ENCODE measurements at places on chromosomes 5 and 9.
A peak's percentile ranks its signal among the peaks of the same experiment; 100 is the strongest.

DNA sequence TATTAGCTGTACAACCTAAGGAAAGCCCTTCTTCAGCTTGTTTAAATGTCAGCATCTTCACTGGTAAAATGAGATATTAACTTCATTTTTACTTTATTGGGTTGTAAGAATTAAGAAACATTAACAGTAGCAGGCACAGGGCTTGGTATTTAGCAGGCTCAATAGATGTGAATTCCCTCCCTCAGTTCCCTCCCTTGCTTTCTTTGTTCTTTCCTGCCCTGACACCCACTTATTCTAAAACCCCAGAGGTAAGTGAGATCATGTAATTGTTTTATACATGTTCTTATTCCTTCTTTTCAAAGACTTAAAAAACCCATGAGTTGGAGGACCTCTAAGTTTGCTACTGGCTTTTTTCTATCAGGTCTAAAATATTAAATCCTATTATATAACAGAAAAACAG is 73.3 kb upstream of the IFNK start:
- no peak for DNase-seq

DNA sequence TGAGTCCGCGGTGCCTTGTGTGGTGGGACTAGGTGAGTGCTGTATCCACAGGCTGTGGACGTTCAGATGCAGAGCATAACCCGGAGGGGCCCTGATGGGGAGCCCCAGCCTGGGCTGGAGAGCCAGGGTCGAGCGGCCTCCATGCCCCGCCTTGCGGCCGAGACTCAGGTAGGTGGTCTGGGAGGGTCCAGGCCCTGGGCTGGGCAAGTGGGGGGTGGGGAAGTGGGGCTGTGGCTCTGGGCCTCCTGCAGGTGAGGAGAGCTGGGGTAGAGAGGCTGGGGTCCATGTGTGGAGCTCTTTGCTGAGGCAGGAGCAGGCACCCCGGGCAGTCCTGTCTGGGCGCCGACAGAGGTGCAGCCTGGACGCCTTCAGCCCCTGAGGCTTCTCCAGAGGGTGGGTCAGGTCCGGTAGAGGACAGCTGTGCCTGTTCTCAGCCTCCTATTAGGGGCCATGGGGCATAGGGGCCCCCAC is 241.1 kb downstream of the CACNA1B start:
- no peak for DNase-seq

DNA sequence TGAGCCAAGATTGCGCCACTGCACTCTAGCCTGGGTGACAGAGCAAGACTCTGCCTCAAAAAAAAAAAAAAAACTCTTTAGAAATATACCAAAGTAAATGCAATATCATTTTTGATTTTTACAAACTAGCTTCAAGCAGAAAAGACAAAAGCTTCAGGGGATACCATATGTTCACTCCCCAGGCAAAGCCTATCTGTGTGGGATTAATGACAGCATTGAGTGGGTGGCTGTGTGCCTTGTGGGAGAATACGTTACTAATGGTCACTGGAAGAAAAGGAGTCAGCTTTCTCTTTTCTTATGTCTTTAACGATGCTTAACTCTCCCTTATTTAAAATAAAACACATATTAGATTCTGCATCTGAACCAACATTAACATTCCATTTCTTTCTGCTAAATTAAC is 1.9 kb downstream of the PCA3 start:
- no peak for DNase-seq

DNA sequence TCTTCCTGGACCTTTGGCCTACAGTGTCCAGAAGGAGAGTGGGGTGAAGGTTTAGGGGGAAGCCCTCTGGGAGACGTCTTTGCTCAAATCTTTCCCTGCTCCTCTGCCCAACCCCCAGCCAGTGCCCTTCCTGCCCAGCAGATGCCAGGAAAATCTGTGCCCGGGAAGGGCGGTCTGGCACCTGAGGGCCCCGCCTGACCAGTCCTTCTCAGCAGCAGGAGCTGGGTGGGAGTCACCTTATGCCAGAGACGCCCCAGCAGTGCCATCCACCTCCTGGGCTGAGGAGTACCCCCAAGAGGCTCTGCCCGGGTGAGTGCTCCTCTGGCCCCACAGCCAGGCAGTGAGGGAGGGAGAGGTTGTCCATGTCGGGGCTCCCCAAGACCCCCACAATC is 14.9 kb upstream of the CERCAM start:
- no peak for DNase-seq

- no peak for DNase-seq
These were observed at the start of gene ESM1 for GRCh38 chr5:54985301-54986268. Gene ESM1, minus strand, starts transcription at chr5:54985593. Its CDS starts 76 bp downstream, at chr5:54985517.

GRCh38 chr9:27196383-27196782 is 87.4 kb downstream of the TEK start:
- no peak for DNase-seq

DNA sequence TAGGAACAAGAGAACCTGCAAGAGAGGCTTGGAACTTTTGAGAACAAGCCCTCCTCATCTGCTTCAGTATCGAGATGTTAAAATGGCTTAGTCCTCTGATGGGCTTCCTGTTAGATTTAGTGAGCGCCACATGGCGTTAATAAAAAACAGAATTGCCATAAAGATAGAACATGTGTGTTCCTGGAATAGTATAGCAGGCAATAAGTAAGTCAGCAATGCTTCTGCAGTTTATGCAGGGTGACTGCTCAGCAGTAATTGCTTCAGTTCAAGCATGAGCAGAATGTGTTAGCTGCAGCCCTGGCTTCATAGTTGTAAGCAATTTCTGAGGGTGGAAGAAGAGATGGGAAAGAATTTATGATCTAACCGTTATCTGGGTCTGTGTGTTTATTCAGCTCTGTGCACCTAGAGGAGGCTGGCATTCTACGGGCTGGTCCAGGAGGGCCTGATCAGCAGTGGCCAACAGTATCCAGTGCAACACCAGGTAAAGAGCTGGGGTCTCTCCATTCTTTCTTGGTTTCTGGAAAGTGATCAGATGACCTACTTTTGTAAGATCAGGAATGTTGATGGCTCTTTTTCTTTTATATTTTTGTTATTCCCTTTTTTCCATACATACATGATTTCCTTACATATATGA is 15.9 kb downstream of the PCDHAC2 start:
- no peak for DNase-seq

DNA sequence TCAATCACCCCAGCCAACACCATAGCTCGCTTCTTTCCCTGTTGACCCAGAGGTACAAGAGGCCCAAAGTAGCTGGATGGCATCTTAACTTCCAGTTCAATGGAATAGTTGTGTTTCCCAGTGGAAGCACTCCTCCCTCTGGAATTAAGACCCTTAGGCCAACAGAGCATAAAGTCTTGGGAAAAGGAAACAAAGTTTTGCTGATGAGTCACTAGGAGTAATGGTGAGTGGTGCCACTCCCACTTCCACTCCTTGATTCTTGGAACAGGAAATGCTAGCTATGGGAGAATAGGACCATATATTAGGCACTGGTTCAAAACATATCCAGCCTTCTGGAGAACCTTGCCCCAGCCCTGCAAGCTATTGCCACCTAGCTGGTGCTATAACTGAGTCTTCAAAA is 44.7 kb upstream of the LMX1B start:
- DNase-seq = no peak

DNA sequence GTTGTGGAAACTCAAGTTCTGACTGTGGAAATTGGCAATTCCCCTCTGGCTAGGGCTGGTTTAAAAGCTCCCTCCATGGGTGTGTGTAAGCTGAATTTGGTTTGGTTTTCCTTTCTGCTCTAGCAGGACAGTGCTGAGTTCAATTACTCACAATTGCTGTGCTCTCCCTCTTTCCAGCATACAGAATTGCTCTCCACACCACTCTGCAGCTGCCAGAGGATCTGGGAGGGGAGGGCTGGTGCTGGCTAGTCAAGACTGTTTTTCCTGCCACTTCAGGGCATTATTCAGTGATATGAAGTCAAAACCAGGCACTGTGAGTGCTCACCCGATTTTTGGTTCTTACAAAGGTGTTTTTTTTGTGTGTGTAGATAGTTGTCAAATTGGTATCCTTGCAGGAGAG is 336.9 kb upstream of the SLC24A2 start:
- DNase-seq = no peak

DNA sequence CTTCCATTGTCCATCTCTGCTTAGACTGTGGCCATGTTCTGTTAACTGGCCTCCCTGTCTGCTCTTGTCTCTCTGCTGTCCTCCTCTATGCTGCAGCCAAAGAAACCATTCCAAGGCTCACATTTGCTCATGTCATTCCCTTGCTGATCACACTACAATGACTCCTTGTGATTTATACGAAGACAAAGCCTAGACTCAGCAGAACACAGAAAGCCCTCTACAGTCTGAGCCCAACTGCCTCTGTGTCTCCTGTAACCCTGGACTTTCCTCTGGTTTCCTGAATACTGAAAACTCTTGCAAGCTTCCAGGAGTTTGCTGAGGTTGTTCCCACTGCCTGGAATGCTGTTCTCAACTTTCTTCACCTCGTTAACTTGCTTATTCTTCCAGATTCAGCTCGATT is 191.8 kb downstream of the TMEM38B start:
- DNase-seq = no peak

- DNase-seq = peak; percentile 24
These were observed 76.4 kb downstream of the EHMT1 start for GRCh38 chr9:137694962-137695875.

DNA sequence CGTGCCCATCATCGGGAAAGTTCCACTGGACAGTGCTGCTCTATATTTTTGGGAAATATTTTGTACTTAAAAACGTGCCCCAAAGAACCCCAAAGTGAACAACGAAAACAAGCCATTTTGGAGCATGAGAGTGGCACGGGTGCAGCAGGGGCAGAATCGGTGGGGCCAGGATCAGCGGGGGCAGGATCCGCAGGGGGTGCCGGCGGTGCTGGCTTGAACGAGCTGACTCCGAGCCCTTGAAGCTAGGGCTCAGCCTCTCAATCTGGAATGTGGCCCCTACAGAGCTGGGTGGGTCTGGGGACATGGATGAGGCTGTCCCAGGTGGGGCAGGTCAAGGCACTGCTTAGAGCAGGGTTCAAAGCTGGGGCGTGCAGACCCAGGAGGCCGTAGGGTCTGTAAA is 104.7 kb upstream of the COL5A1 start:
- no peak for DNase-seq

DNA sequence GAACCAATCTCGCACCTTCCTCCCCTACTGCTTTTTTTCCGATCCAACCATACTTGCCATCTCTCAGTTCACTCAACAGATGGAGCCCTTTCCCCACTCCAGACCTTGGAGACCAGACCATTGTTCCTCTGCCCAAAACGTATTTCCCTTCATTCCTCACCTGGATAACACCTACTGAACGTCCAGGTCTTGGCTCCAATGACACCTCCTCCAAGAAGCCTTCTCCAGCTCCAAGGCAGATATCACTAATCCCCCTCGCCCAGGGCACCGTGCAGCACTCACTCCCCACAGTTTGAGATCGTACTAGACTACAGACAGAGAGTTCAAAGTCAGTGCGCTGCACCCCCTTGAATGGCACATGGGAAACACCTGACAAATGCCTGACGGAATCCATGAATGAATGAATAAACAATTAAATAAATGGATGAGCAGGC is 47.1 kb upstream of the AKNA start:
- peak; percentile 39 for DNase-seq

GRCh38 chr5:39202597-39203274 is 16.6 kb downstream of the FYB1 start:
- DNase-seq = no peak

DNA sequence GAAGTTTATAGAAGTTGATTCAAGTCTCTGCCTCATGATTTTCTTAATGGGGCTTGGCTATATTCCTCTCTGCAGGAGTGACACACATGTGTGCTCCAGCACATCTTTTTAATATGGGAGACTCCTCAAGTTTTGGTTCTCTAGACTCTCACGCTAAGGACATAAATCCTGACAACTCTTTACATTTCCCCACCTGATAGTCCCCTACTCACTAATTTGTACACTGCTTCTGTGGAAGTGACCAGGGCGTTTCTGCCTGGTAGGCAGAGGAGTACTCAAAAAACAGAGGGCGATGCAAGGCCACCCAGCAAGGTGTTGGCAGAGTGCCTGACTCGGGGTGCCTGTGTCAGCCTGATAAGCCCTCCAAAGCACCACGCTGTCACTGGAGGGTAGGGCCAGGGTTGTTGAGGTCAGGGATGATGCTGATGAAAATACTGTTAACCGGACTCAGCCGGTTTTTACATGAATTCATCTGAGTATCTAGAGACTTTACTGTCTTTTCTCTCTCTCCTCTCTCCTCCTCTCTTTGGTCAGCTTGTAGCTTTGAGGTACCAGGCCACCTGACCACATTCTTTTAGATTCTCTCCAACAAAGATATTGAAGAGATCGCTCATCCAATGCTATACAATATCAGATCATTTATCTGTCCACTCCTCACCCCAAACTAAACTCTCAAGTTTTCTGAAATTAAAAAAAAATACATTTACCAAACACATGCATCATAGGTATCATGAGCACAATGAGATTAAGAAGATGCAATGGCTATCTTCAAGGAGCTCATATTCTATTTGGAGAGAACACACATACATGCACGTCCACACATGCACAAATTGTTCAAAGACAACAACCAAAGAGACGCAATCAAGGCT is 205.2 kb downstream of the PIK3R1 start:
- no peak for DNase-seq

DNA sequence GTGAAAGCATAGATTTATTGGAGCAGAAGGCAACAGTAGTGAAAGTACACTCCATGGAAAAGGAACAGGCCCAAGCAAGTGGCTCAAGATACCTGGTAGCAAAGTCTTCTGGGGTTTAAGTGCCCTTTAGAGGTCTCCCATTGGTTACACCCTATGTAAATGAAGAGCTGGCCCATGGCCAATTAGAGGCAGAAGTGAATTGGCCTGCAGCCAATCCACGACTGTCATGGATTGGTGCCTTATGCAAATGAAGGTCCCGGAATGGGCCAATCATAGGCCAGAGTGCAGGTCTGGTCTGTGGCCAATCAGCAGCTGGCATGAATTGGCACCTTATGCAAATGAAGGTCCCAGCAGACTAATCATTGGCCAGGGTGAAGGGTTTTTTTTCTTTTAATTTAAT is 64.2 kb upstream of the PCSK5 start:
- no peak for DNase-seq

- DNase-seq = no peak
These were observed 226.9 kb downstream of the ARRDC3 start for GRCh38 chr5:91156242-91156641.

DNA sequence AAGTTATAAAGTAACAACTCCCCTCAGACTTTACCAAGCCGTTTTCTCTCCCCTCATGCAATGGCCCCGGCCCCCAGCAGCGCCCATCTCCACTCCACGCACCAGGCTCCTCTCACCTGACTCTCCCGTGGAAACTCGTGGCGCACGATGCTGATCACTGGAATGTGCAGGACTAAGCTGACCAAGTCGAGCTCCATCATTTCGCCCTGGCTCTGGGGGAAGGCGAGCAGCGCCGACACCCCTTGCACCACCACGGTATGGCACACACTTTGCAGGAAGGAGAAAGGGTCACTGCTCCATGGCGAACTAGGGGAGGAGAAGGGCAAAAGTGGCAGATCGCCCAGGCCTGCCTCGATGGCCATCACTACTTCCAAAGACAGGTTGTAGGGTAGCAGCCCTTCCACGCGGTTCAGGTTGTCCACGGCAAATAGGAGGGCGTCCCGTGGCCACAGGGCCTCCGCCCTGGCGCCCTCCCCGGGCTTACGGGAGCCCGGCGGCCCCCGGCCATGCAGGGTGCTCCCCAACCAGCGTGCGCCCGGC is 1.2 kb downstream of the GRIN3A start:
- no peak for DNase-seq

GRCh38 chr9:114884787-114885452 is 45.5 kb downstream of the TNFSF8 start:
- peak; percentile 94 for DNase-seq
